Effector CD8-positive, alpha-beta T cell (primary cell): ENCODE measurements at places on chromosomes 5 and 9.
A peak's percentile ranks its signal among the peaks of the same experiment; 100 is the strongest.

- no peak for DNase-seq
Measured at GRCh38 chr5:38473008-38473407, 83.4 kb downstream of the LIFR start.

GRCh38 chr9:136411378-136411777 lies 920 bp downstream of the PMPCA start:
- no peak for DNase-seq

DNA sequence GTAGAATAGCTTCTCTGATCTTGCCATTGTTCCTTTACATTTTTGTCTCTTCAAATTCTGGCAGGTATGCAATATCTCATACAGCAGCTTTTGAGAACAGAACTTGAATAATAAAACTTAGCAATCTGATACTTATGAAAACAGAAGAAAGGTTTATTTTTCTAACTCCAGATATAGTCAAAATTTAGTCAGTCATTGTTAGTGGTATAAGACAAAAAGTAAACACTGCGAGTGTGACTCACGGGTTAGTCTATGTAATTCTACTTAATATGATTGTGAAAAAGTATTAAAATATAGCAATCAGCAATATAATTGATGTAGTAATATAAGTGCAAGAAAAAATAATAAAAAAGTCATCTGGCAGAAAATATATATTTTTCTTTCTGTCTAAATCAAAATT lies 910.4 kb downstream of the DNAH5 start:
- DNase-seq = no peak

DNA sequence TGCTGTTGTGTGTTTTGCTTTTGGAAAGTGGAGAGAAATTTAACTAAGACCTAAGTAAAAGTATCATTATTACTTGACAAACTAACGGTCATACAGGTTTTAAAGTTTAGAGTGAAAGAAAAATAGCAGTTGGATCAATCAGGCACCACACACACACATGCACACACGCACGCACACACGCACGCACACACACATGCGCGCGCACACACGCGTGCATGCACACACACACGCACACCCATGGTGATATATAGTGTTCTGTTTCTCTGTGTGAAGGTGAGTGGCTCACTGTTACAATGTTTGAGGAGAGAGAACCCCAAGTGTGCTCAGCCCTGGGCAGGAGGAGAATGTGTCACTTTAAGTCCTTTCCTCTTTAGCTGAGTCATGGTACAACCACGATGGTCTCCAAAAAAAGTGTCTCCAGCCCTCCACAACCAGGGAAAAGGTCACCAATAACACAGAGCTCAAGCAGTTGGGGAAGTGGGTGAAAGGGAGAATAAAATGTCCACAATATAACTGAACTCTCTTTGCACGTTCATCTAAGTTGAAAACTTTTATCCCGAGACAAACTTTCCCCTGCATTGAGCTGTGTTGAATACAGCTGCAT lies 3.2 kb downstream of the ZNF366 start:
- no peak for DNase-seq

DNA sequence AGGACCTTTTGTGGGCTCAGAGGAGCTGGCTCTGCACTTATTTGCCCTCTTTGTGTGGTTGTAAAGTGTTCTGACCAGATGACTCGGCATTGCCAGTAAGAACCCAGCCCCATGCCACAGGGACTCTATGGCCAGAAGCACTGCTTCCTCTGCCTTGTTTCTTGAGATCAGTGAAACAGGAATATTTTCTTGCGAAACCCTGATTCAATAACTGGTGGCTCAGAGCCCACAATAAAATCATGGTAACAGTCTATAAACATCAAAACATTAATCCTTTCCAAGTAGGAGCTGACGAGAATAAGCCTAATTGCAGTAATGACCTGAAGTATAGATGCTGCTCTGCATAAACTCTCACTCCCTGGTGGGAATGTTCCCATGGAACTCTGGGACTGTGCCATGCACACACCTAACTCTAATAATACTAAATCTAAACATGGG lies 344.3 kb downstream of the ZNF608 start:
- DNase-seq = no peak

GRCh38 chr9:137206602-137207001 lies 1.1 kb downstream of the NDOR1 start:
- no peak for DNase-seq

- DNase-seq = peak; percentile 59
Measured at GRCh38 chr5:923281-923873, 30.7 kb downstream of the TRIP13 start.

DNA sequence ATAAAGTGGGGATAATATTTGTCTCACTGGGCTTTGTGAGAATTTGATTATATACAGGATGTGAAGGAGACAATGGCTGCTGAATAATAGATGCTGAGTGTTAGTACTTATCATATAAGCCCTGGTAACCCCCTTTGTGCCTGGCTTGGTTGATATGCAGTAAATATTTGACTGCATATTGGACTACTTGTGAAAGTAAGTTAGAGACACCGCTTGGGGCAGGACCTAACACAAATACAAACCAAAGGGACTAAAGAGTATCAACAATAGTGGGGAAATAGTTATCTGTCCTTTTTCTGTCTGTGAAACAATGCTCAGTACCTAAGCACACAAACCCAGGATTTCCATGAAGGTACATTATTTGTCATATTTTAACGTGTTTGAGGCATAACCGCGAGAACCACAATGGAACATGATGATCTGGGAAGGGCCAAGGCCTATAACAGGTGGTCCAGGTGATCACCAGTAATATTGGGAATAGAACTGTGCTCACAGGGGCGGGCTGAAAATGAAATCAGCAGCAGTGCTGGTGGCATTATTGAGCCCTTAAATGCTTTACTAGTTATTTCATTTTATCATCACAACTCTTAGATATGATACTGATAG lies 138.2 kb upstream of the SMARCA2 start:
- DNase-seq = no peak

DNA sequence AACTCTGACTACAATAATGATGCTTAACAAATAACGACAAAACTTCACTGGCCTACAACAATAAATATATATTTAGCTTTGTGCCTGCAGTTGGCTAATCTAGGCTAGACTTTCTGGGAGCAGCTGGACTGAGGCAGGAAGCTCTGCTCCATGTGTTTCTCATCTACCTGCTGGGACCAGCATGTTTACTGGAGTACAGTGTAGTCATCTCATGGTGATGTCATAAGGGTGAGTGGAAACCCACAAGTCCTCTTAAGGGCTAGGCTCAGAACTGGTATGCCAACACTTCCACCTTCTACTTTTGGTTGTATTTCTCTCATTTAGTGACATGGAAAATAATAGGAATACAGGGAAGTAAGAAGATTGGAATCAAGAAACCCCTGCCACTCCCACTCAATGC lies 85.7 kb upstream of the NIPBL start:
- no peak for DNase-seq

- DNase-seq = no peak
Measured at GRCh38 chr5:34656001-34656699, at the start of gene RAI14. TSS of gene RAI14 (plus strand) at chr5:34656328. CDS start at chr5:34686920, 30,592 bp downstream.

- DNase-seq = no peak
Measured at GRCh38 chr9:6655036-6655435, 9.5 kb upstream of the GLDC start.

- no peak for DNase-seq
Measured at GRCh38 chr5:120152472-120152871, 311.6 kb upstream of the PRR16 start.

DNA sequence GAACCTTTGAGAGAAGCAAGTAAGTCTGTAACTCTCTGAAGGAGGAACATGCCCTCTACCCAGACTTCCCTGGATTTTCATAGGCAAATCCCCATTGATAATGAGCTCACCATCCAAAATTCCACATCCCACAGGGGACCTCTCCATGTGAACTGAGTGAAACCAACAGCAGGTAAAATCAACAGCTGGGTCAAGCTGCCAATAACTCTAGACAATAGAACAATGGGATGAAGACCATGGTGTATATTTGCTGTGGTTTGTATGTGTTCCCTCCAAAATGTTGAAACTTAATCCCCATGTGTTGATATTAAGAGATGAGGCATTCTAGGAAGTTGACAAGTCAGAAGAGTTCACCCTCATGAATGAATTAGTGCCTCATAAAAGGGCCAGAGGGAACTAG lies 110.2 kb upstream of the MYO10 start:
- no peak for DNase-seq

GRCh38 chr5:148974642-148975327 lies 88.1 kb downstream of the SH3TC2 start:
- DNase-seq = no peak

GRCh38 chr9:90099262-90099963 lies 494.6 kb downstream of the GADD45G start:
- no peak for DNase-seq

DNA sequence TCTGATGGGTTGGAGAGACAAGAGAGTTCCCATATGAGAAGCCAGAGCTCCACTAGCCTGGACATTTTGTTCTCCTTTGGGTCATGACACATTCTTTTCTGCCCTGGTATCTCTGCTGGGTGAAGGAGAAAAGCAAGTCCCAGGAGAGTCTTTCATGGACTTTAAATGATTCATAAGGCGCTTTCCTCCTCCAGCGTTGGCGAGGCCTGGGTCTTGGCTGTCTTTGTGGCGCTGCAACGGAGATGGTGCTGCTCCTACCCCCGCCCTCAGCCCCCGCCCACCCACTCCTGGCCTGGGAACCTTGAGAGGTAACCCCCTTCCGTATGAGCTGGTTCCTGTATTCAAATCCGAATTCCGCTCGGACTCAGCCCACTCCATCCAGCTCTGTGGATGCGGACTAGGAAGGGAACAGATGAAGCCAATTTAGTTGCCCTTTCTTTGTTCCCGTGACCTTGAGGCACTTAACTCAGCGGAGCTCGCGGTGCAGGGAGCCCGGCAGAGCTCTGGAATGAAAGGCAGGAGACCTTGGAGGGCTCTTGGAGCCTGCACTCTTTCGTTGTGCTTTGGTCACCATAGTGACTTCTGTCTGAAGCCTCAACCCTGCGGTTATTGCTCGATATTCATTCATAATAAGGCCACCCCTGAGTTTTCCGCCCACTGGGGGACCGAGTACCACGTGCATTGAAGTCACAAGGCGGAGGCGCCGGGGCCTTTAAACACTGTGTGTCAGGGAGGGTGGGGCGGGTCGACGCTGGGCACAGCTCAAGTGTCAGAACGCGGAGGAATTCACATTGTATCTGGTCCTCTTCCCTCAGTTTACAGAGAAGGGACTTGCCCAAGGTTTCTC lies 14.0 kb upstream of the PWWP2A start:
- no peak for DNase-seq

DNA sequence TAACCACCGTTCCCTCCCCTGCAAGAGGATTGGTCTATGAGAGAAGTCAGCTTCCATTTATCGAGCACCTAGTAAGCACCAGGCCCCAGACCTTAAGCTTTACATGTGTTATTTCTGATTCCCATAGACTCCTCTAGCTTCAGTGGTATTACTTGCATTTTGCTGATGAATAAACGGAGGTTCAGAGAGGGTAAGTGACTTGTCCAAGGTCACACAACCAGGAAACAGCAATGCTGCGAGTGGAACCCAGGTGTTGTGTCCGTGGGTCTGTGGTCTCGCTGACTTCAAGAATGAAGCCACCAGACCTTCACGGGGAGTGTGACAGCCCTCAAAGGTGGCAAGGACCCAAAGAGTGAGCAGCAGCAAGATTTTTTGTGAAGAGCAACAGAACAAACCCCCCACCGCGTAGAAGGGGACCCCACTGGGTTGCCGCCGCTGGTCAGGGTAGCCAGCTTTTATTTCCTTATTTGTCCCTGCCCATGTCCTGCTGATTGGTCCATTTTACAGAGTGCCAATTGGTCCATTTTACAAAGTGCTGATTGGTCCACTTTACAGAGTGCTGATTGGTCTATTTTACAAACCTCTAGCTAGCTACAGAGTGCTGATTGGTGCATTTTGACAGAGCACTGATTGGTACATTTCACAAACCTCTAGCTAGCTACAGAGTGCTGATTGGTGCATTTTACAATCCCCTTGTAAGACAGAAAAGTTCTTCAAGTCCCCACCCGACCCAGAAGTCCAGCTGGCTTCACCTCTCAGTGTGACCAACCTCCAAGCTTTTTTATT lies 29.1 kb upstream of the KCNIP1 start:
- no peak for DNase-seq

- no peak for DNase-seq
Measured at GRCh38 chr5:6603643-6604042, 29.2 kb downstream of the NSUN2 start.

DNA sequence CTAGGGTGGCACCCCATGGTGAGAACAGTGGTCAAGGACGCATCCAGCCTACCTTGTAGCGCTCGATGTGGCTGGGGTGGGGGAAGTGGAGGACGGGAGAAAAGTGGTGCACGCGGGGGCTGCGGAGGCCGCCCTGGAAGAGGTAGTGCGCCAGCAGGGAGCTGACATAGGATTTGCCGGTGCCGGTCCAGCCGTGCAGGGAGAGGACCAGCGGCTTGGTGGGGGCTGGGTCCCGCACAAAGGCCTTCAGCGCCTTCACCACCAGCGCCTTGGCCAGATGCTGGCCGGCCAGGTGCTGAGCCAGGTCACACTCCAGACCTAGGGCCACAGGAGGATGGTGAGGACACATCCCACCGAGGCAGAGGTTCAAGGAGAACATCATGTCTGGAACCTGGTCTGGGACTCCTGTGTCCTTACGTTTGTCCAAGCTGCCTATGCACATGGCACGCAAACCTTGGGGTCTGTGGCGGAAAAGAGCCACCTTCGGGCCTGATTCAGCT lies 797 bp downstream of the TOR2A start:
- no peak for DNase-seq

- no peak for DNase-seq
Measured at GRCh38 chr9:75467142-75467541, 378.8 kb downstream of the OSTF1 start.

- DNase-seq = no peak
Measured at GRCh38 chr5:78221964-78222451, 72.5 kb downstream of the AP3B1 start.

GRCh38 chr5:142611154-142611553 lies 74.7 kb downstream of the FGF1 start:
- peak; percentile 33 for DNase-seq

DNA sequence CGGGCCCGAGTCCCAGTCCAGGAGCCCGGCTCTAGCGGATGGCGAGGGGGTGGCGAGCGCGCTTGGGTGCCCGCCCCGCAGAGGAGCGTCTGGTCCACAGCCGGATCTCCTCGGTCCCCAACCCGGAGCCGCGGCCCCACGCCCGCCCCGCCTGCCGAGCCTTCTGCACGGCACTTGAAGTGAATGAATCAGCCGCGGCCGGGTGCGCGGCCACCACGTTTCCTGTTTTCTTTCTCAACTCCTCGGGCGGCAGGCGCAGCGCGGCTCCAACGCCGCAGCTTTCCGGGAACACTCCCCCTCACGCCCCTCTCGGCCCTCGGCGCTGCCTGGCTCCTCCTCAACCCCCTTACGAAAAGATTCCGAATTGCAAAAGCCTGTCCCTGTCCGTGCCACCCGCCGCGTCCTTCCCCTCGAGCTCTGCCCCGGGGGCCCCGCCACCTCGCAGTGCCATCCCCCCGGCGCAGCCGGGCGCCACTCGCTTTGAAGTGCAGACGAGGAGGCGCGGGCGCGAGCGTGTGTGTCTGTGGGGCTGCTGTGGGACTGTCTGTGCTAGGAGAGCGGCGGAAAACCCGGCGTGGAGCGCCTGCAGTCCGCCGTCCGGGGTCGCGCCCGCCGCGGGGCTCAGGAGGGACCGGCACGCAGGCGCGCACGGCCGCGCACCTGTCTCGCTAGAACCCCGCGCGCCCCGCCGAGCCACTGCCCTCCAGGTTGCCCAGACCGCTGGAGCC lies 456.6 kb downstream of the RAB3C start:
- DNase-seq = peak; percentile 82

- no peak for DNase-seq
Measured at GRCh38 chr5:177020033-177020432, 2.5 kb upstream of the ZNF346 start.
